ENCODE measurements at places on chromosomes 12 and 14.

DNA sequence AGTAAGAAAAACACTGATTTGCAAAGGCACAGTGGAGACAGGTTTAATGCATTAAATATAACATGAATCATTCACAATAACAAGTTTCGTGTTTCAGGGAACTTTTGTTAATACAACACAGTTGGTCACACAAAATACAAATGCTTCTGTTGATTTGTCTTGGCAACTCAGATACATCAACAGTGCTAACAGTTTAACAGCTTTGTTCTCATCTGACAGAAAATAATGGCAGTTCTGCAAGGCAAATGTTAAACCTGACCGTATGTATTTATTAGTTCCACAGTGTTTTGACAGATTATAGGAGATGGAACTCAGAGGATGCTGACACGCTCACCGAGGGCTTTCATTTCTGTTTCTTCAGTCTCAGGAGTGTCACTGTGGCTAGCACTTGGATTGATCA lies 350.7 kb downstream of the PRKD1 start:
- no peak for DNase-seq

GRCh38 chr14:105333613-105334364 lies 19.2 kb downstream of the PACS2 start:
- no peak for DNase-seq

GRCh38 chr12:95164656-95165055 lies 52.6 kb downstream of the FGD6 start:
- peak; percentile 46 for DNase-seq

DNA sequence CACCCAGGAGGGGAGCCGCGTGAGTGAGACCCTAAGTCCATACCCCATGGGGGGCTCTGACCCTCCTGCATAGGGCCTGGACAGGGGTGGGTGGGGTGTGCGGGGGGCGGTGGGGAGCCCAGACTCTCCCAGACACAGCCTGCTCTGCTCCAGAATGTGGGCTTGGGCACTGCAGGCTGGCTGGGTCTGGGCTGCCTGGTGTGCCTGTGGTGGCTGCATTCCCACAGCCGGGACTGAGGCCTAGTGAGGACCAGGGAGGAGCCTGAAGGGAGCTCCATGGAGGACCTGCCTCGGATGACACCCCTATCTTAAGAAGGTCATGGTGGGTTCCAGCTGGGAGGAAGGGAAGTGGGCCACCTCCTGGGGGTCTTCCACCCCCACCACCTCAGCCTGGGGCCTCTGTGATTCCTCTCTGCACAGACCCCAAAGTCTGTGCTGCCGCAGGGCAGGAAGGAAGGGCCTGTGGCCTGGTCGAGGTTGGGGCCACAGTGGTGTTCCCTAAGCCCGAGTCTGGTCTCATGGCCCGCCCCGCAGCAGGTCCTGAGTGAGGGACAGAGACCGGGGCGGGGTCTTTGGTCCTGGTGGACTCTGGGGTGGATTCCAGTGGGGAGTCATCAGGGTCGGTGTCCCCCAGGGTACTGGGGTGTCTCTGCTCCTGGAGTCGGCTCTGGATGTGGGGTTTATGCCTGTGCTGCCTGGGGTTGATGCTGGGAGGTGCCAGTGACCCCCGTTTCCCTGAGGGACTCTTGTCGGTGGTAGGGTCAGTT lies 392.3 kb downstream of the TMEM121 start:
- no peak for DNase-seq

- no peak for DNase-seq
Measured at GRCh38 chr12:69047990-69048389, 115.0 kb upstream of the CPM start.

GRCh38 chr12:38154096-38155019 lies 162.2 kb upstream of the ALG10B start:
- no peak for DNase-seq

DNA sequence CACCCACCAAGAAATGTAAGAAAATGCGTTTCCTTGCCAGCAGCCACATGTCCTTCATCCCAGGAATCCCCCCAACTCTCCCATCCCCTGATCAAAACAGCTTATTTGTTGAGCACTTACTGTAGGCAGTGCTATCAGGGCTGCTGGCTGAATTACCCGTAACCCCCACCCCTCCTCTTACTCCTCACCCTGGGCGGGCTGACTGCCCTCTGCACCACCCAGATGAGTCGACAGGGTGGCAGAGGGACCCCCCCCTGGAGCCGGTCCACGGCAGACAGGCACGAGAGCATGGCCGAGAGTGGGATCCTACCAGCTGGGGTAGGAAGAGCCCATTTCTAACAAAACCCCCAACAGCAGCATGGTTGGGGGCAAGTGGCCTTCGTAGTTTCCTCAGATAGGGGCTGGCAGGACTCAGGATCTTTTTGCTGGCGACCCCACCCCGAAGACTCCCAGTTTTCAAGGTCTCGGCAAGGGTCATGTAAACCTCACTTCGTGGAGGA lies 1.1 kb upstream of the RHOF start:
- no peak for DNase-seq

DNA sequence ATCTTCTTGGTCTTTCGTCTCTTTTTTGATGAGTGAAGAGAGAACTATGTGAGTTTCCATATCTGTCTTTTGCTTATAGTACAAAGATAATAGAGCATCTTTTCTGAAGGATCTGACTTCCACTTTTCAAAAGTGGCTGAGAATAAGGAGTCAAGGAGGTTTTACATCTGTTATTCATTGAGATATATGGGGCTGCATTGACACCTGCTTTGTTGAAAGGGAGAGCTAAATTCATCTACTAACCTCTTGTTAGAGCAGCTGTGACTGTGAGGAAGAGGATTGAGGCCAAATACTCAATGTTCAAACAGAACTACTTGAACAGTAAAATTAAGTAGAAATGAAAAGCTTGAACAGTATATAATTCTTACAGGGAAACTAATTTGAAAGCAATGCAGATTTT lies 130.2 kb upstream of the ATP2B1 start:
- no peak for DNase-seq

GRCh38 chr12:9827209-9827888 lies at the start of gene KLRF1:
TSS of gene KLRF1 (plus strand) at chr12:9827481. CDS start at chr12:9827545, 64 bp downstream.
- no peak for DNase-seq

DNA sequence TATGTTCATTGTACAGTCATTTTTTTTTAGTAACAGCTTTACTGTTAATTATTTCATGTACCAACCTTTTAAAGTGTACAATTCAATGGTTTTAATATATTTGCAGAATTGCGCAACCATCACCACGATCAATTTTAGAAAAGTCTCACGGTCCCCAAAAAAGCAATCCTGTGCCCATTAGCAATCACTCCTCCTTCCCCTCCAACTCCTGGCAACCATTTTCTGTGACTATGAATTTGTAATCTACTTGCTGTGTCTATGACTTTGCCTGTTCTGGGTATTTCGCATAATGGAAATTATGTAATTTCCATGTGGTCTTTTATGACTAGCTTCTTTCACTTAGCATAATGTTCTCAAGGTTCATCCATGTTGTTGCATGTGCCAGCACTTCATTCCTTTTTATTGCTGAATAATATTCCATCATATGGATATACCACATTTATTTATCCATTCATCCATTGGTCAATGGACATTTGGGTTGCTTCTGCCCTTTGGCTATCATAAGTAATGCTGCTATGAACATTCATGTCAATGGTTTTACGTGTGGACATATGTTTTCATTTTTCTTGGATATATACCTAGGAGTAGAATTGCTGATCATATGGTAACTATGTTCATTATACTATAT lies 9.9 kb downstream of the KICS2 start:
- no peak for DNase-seq

DNA sequence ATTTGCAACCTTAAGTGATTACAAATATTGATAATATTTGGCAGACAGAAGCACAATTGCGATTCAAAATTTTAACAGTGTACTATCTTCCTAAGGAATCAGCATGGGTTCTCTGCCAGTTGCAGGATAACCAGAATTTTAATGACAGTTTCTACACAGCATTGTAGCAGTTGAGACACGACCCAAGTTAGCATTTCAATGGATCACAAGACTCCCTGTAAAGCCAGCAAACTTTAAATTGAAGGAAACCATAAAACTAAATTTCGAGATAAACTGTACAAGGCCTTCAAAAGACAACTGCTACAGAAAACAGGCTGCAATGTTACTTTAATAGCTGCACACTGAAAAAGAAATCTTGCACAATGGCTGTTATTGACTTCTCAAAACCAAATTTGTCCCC lies 154.9 kb downstream of the MED13L start:
- DNase-seq = no peak

DNA sequence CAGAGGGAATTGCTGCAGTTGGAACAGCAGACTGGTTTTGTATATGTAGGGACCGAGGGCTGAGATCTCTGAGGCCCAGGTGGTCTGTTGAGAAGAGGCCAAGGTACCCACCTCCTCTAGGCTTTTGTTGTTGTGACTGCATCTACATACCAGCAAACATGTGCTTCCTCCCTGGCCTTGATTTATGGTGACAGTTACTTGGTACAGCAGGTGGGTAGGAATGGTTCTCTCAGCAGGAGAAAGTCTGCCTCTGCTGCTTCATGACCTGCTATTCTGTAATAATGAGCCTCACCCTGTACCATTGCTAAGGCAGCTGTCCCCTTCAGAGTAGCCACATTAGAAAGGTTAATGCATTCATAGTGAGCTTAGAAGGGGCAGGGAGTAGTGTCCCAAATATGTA lies 196.7 kb upstream of the PELI2 start:
- DNase-seq = no peak

GRCh38 chr14:55117803-55118441 lies 11.1 kb upstream of the LGALS3 start:
- no peak for DNase-seq

DNA sequence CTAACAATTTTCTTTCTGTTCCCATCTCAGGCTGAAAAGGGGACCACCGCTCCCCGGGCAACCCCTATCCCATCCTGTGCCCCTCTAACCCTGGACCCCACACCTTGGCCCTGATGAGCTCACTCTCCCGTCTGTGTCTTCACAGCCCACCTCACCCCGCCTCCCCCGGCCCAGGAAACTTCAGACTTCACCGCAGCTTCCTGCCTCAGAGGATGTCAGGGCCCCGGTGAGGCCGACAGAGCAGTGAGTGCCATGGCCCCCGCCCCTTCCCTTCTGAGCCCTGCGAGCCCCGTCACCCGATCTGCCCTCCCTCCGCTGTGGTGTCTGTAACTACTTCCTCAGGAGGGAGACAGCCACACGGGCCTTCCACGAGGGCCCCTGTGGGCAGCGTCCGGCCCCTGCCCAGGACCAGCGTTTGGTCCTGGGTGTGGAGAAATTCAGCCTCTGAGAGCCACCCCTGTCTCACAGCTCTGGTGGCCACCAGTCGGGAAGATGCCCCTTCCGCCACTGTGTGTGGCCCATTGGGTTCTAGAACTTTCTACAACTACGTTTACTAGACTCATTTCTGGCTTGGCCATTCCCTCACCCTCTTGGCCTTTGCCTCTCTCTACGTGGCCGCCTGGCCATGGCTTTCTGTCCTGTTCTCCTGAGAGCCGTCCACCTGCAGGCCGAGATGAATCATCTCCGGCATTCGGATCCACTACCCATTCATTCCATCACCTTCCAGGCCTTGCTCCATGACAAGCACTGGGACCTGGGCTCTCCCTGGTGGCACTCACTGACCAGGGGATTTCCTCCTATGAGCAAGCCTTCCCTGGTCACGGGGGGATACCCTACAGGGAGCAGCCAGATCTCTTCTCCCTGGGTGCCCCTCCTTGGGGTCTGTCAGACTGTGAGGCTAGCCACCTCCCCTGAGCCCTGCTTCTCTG lies 3.4 kb downstream of the RHOF start:
- peak; percentile 35 for DNase-seq

- DNase-seq = no peak
Measured at GRCh38 chr14:72742838-72743195, 151.1 kb downstream of the DPF3 start.

DNA sequence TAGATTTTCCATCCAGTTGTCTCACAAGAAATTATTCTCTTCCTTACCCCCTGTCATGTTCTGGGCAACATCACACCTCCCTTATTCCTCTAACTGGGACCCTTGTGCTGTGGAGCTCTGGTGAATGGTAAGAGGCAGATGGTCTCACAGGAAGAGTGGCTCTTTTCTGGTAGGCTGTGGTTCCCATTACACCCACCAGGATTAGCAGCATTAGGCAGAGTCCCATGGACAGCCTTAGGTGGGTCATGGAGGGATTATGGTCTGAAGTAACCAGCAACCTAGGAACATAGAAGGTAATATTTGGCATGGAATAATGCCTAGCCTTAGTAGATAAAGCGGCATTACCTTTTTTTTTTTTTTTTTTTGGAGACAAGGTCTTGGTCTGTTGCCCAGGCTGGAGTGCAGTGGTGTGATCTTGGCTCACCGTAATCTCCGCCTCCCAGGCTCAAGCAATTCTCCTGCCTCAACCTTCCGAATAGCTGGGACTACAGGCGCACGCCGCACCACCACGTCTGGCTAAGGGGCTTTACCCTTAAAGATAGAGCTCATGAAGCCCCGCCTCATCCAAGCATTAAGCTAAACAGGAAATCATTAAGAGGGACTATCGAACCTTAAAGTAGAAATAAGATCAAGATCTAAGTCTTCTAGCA lies 4.0 kb downstream of the C14orf119 start:
- DNase-seq = no peak

DNA sequence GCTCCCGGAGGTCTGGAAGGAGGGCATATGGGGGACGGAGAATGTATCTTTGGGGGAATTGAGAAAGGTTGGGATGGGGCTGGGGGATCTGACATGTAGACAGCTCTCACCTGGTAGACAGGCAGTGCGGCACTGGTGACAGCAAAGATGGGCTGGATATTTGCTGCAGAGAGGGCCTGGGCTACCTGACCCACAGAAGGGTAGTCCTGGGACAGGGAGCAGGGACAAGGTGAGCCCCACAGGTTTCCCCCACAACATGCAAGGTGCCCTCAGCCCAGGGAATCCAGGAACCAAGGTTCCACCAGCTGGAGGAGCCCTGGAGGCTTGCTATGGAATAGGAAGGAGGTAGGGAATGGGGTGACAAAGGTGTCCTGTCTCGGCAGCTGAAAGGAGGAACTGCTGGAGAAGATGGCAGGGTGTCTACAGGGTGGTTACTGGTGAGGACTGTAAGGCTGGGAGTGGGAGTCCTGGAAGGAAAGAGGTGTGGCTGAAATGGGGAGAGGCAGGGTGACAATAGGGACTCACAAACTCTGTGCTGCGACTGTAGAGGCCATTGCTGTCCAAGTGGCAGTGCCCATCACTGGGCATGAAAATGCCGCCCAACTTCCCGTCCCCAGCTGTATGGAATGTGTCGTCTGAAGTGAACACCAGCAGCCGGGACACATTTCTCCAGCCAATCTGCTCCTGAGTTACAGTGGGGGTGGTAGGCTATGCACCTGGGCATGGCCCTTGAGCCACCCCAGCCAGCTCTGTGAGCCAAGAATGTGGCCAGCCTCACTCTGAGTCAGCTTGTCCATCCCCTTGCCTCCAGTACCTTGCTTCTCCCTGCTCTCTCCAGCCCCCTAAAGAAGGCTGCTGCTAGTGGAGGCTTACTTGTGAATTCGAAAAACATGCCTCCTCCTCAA lies 11.3 kb downstream of the ITGB7 start:
- DNase-seq = no peak

Data from EH (cell line).